AG20443 (cell line): ENCODE measurements at places on chromosomes 7 and 10.

GRCh38 chr10:62582804-62583208 is 208.6 kb downstream of the ZNF365 start:
- peak; percentile 92 for DNase-seq

GRCh38 chr7:46247664-46248063 is 326.6 kb upstream of the IGFBP3 start:
- no peak for DNase-seq

DNA sequence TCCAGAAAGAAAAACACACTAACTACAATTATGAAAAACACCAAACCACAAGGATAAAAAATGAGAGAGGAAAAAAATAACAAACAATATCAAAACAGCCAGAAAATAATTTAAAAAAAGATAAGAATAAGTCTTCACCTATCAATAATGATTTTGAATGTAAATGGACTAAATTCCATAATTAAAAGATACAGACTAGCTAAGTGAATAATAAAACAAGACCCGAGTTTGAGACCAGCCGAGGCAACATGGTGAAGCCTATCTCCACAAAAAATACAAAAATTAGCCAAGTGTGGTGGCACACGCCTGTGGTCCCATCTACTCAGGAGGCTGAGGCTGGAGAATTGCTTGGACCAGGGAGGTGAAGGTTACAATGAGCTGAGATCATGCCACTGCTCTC is 131.1 kb downstream of the MTERF1 start:
- DNase-seq, result no peak

DNA sequence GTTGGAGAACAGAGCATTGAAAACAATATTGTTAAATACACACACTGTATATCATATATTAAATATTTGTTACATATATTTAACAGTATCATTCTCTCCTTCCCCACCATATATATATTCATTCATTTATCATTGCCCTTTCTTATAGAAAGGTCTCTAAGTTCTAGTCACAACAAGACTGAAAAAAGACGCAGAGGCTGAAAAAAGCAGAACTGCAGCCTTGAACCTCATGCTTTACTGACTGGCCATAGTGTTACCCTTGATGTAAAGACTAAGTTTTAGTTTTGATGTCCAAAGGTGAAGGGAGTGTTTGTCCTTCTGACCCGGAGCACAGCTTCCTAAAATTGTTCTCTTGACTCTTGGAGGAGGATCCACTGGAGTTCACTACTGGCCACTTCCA is 247.9 kb downstream of the PTEN start:
- DNase-seq, result no peak

- no peak for DNase-seq
These were observed 57.7 kb downstream of the SLIT1 start for GRCh38 chr10:97128039-97128492.
